ENCODE measurements at places on chromosomes 1 and 21.

DNA sequence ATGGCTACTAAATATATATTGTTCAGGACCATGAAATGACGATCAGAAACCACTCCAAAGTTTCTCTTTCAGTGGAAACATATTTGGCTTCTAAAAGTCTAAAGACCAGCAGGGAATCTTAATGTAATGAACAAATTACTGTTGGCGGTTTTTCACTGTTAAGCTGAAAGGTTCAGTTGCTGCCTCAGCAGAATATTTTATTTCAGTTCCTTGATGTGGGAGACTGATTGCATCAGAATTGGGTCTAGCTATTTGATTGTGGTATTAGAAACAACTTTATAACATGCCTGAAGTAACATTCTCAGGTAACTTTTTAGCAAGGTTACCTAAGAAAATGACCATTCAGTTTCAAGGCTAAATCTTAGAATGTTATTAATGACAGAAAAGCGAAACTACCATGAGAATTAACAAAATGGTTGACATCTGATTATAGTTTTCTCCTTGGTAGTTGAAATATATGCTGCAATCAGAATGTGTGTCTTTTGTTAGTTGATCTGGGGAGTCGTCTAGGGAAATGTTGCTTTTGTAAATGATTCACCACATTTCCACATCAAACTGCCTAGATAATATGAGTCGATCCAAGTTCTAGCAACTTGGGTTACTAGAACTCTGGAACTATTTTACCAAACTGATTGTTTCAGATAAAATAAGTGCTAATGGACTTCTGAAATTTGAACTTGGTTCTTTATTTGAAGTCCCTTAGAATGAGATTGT, 200.4 kb downstream of the HMCN1 start:
- DNase-seq = no peak

DNA sequence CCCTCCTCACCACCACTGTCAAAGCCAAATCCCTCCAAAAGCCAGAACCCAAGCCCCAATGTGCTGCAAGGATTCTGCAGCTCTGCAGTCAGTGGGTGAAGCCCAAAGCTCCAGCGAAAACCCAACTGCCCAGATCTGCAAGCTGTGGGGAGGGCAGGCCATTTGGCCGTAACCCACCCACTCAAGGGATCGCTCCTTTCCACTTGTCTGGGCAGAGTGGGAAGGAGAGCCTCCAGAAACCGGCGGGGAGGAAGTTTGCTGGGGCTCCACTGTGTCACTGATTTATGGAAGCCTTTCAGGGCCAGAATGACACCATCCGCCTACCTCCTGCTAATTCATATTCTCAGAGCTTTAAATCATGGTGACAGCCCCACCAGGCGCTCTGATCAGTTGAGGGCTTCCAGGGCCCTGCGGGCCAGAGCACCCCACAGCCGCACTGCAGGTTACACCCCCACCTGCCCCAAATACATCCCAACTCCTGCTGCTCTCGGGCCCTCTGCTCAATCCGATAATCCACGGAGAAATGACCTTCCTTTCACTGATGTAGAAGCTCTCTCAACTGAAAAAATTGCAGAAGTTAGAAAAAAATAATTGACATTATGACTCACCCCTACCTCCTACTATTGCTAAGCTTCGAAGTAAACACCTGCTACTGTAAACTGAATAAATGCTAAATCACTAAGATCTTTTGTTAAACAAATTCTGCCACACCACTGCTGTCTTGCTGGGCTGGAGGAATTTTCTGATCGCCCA, 40.6 kb upstream of the RAB4A start:
- no peak for DNase-seq

- DNase-seq = no peak
Observed at GRCh38 chr1:246151796-246152434, 355.2 kb downstream of the SMYD3 start.

DNA sequence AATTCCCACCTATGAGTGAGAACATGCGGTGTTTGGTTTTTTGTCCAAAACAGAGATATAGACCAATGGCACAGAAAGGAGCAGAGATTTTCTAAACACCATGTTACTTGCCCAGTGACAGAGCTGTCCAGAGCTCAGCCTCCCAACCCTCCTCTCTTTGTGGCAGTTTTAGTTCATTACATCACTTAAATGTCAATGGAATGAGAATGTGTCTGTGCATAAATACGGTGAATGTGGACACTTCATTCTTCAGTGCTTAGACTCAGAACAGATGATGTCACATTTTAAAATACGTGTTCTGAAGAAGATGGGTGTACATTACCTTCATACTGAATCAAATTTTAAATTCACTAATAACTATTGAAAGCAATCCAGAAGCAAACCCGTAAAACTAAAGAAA, 374.9 kb downstream of the DSCAM start:
- DNase-seq = no peak

GRCh38 chr1:153798468-153798780, 23.2 kb downstream of the SLC27A3 start:
- DNase-seq = no peak

GRCh38 chr1:12601700-12602658, 16.0 kb downstream of the DHRS3 start:
- DNase-seq = peak; percentile 15

DNA sequence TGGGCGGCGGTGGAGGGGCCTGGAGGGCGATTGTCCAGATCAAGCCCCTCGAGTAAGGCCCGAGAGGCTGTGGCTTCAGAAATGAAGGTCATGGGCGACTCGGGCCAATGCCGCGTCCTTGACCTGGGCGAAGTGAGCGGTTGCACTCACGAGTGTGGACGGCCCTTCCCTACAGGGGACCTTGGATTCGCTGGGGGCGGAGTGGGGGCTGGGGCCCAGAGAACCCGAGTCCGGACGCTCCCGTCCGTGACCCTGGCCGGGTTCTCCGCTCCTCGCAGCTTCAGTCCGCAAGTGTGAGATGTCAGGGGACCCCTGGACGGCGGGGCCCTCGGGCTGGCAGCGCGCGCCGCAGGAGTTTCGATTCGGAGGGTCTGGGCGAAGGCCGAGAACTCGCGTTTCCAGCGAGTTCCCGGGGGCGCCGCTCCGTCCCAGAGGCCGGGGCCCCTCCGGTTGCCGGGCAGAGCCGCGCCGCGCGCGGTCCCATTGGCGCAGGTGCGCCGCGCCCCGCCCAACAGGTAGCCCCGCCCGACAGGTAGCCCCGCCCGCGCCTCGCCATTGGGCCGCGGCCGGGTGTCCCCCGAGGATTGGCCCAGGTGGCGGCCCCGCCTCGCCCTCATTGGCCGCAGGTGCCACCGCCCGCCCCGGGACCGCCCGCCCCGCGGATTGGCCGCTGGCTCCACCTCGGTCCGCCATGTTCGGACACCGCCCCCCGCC, at the start of gene PRKCZ:
PRKCZ (plus strand) TSS at position 694 of the 714 bp plus-strand sequence. CDS start 220 bp downstream, outside the sequence.
- peak; percentile 76 for DNase-seq

- no peak for DNase-seq
Observed at GRCh38 chr1:151124763-151125403, 21.5 kb downstream of the SEMA6C start.

DNA sequence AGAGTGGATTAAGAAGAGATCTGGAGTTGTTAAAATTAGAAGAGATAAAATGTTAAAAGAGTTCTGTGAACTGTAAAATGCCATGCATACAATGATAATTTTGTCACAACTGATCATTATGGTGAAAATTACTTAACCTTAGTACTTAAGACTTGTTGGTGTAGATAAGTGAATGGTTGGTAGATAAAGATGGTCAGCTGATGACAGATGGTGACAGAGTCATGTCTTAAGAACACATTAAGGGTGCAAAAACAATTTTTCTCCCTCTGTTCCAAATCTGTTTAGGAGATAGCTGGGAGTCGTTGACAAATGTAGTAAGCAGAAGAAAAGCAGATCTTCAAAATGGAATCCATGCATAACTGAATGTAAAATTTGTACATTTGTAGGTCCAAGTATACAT, 18.5 kb upstream of the CACHD1 start:
- no peak for DNase-seq

GRCh38 chr1:98792123-98792522, 130.6 kb downstream of the SNX7 start:
- no peak for DNase-seq

DNA sequence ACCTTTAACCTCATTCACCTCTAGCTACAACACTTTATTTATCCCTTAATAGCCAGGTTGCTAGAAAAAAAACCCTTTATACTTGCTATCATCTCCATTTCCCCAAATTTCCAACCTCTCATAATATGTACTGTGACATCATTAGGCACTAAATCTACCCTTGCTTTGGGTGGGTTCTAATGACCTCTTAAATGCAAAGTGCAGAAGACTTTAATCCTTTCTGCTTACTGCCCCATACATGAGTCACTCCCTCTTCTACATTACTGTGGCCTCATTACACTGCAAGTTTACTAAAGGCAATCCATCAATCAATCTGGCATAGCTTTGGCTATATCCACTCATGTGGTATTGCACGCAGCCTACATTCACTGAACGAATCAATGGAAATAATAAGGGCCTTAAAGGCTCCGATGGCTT, 353.3 kb downstream of the SMYD3 start:
- no peak for DNase-seq

DNA sequence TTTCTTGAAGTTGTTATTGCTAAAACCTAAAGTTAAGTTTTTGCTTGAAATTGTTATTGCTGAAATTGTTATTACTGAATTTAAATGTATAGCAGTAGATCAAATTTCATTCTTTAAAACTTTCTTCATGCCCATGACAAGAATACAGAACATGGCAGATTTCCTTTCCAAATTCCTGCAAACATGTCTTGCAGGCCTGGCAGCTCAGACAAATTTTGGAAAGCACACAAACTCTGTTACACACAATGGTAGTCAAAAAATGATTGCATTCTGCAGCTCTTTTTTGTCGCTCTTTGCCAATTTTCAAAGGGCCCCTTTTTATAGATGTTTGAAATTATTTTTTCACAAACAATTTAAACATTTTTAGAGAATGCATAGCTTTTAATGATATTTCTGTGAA, 1292.3 kb upstream of the B3GALT2 start:
- DNase-seq = no peak

GRCh38 chr1:223712850-223713474, 623 bp downstream of the CAPN2 start:
- DNase-seq = no peak

- DNase-seq = no peak
Observed at GRCh38 chr1:208240662-208241355, 3.4 kb downstream of the PLXNA2 start.

GRCh38 chr1:6300342-6301048, 39.6 kb upstream of the GPR153 start:
- no peak for DNase-seq

- DNase-seq = no peak
Observed at GRCh38 chr1:97745912-97746311, 174.9 kb downstream of the DPYD start.

DNA sequence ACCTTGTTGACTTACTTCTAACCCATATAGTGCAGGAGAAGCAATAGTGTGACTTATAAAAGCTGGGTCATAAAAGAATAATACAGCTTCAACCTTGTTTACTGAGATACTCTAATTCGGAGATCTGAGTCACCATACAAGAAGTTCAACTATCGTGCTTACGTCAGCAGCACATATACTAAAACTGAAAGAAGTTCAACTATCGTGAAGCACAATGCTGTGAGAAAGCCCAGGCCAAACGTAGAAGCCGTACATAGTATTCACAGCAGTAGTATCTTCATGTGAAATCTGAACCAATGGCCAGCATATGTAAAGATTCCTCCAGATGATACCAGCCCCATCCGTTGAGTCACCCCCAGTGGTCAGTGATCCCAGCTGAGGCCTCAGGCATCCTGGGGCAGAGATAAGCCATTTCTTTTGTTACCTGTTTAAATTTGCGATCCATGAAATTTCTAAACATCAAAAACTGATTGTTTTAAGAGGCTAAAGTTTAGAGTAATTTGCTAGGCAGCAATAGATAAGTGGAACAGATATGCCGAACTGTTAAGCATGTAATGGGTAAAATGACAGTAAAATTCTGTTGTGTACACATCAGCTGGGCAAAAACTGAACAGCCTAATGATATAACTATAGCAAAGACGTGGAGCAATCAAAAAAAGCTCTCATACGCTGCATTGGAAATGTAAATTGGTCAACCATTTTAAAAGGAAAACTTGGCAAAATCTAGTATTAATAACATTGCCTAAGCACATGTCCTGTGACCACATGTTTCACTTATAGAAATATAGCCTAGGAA, 53.9 kb upstream of the SAMD13 start:
- DNase-seq = no peak

DNA sequence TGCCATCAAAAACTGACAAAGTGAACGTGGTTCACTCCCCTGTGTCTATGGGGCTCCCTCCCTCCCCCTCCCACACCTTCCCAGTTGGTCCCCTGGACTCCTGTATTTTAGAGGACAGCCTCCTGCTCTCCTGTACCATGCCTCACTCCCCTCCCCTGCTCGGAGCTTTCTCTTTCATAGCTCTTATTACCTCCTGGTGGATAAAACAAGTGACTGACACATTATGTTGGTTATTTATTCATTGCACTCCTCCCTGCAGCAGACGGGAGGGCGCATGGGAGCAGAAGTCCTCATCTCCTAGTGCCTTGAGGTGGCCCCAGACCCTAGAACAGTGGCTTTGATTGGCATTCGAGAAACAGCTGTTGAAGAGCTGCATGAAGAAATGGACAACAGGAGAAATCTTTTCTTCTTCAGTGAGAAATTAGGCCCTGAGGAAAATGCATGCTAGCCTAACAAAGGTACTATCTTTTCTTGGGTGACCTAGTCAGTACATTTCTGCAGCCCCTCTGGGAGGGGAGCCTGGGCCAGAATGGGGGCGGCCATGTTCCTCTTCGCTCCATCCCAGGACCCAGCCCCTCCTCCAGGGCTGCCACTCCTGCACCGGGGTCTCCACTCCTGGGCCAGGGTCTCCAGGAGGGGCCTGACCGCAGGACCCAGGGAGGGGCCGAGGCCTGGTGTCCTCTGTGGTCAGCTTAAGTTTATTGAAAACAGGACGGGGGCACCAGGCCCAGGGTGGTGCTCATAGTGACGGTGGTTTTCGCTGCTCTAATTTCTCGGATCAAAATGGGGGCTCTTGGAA, 1.2 kb upstream of the TFF1 start:
- DNase-seq = no peak

DNA sequence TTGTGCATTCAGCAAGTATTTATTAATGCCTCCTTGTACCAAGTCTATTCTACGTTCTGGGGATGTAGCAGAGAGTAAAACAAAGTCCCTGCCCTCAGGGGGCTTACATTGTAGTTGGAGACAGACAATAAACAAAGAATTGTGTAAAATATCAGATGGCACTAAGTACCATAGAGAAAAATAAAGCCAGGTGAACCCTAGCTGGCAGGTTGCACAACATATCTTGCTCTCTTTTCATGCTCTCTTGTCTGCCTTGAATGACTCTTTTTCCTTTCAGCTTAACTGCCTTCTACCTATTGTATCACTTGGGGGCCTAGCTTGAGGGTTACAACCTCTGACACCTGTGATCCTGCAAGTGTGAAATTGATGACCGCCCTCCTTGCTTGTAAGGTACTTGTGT, 20.7 kb upstream of the FASLG start:
- DNase-seq = no peak

- no peak for DNase-seq
Observed at GRCh38 chr1:62989497-62989896, 205.6 kb downstream of the ATG4C start.
